Stimulated activated CD8-positive, alpha-beta memory T cell treated with anti-CD3 and anti-CD28 coated beads, Interleukin-4, amount 100 ng/mL, for 4 hours (primary cell): ENCODE measurements at places on chromosomes 11 and 22.

- no peak for DNase-seq
Observed at GRCh38 chr11:59479906-59480305, 6.8 kb downstream of the OR4D10 start.

- DNase-seq, result no peak
Observed at GRCh38 chr11:79493555-79494171, 52.8 kb upstream of the TENM4 start.

DNA sequence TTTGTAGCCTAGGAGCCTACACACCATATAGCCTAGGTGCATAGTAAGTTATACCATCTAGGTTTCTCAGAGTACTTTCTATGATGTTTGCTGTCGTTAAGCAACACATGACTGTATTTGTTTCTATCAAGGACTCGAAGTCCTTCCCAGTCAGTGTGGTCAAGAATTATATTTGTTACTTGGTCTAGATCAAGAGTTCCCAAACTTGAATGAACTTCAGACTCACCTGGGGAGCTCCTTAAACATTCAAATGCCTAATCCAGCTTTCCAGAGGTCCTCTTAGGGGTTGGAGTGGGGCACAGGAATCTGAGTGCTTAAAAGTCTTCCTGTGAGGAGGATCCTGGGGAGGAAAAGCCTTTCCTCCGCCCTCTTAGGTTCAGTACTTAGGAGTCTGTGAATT lies 41.5 kb upstream of the PAMR1 start:
- no peak for DNase-seq

GRCh38 chr11:105689631-105690030 lies 79.8 kb downstream of the GRIA4 start:
- DNase-seq, result no peak

- no peak for DNase-seq
Observed at GRCh38 chr11:94553938-94554337, 10.2 kb downstream of the FUT4 start.

GRCh38 chr11:19218216-19218615 lies 16.4 kb upstream of the CSRP3 start:
- DNase-seq, result no peak

- no peak for DNase-seq
Observed at GRCh38 chr11:47967577-47968525, 12.5 kb upstream of the PTPRJ start.

GRCh38 chr22:28074526-28074925 lies 155.5 kb upstream of the PITPNB start:
- DNase-seq, result no peak

GRCh38 chr11:12724301-12725054 lies 50.3 kb downstream of the TEAD1 start:
- no peak for DNase-seq

DNA sequence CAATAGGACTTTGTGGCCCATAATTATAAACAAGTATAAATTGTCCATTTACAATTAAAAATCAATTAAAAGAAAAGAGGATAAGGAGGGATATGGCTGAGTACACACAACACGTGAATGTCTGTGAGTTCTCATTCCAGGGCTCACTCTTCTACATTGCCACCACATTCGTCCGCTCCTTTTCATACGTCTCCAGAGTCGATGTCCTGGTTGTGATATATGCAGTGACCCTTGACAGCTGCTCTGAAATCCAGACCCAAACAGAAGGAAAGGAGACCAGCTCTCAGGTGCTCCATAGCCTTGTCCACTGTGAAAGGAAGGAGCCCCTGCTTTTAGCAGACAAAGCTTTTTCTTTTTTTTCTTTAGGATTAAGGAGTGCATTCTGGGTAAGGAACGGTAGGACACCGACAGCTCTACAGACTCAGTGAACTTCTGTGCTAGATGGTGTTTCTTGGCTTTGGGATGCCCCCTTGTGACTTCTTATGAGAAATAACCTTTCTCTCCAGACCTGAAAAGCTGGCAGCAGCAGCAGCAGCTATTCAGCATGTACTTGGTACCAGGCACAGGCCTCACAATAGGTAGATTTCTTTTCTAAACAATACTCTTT lies 19.7 kb upstream of the DNAJB13 start:
- DNase-seq, result no peak

GRCh38 chr11:36097219-36097650 lies 153.4 kb downstream of the LDLRAD3 start:
- DNase-seq, result no peak

GRCh38 chr11:64760759-64761420 lies 1.1 kb upstream of the PYGM start:
- DNase-seq, result no peak

- DNase-seq, result no peak
Observed at GRCh38 chr22:33519071-33519973, 401.0 kb downstream of the LARGE1 start.

GRCh38 chr11:44290208-44290607 lies 19.7 kb downstream of the ALX4 start:
- no peak for DNase-seq

DNA sequence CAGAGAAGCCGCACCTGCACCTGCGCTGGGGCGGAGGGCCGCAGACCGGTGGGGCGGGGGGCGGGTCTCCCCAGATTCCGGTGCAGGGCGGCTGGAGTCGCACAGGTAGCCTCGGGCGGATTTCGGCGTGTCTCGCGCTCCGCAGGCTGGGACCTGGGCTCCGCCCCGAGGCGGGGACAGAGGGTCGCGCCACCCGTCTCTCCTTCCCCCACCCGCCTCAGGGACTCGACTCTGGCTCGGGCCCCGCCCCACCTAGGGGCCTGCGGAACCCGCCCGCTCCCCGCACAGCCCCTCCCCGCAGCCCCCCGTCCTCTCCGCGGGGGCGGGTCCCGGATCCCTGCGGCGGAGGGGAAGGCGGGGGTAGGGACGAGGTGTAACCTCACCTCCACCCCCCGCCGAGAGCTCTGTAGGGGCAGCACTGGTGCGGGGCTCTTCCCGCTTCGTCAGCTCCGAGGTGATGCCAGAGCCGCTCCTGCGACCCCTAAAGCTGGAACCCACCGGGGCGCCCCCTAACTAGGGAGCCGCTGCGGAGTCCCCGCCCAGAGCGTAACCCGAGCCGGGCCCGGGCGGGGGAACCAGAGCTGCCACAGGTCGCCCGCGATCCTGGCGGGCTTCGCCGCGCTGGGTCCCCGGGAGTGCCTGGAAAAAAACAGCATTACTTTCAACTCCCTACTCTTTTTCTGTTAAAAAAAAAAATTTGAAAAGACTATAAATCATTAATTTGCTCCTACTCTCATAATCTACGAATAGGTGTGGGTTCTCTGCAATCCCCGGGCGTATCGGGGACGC lies at the start of gene SLC29A2:
Gene SLC29A2 (minus strand): TSS at position 134 of the 789 bp plus-strand sequence. CDS start 169 bp downstream, outside the sequence.
- peak; percentile 34 for DNase-seq

DNA sequence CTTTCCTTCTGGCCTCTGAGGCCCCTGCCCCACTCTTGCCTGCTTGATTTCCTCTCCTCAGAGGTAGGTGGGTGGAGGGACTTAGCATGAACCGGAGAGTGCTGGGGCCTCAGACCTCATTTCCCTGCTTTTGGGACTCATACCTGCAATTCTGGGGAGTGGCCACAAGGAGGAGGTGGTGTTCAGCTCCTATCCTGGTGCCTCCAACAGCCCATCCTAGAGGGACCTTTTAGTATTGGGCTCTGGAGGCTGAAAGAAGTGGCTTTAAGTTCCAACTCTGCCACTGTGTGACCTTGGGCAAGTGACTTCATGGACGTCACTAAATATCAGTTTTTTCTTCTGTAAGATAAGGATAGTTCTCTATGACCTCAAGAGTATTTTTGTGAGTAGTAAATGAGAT lies 98.6 kb downstream of the KIAA1671 start:
- DNase-seq, result no peak

- DNase-seq, result no peak
Observed at GRCh38 chr22:47673557-47673956, 911.1 kb downstream of the TBC1D22A start.
